IMR-90 (cell line): ENCODE measurements at places on chromosomes 5 and 9. TPM values are rescaled to one million over a fixed set of nuclear protein-coding genes. Genes with fewer than 3 reads are reported as not detected.
A peak's percentile ranks its signal among the peaks of the same experiment; 100 is the strongest.

Gene IL33
- not detected in 2 replicates for total RNA-seq

Gene ANXA2R
- total RNA-seq: 1.3 and 1.4 TPM in 2 replicates

Gene TYRP1
- 0.83 and 0.90 TPM in 2 replicates for total RNA-seq

Gene SPINK13
- total RNA-seq: not detected in 2 replicates

Gene SLC25A25
- total RNA-seq: 17.9 and 20.3 TPM in 2 replicates

Gene PLCXD3
- total RNA-seq: under 0.01 TPM in 2 replicates

Gene MEF2C
- 6.8 and 9.4 TPM in 2 replicates for total RNA-seq

Gene CHSY3
- total RNA-seq: 1.3 and 1.4 TPM in 2 replicates

Gene NR4A3
- total RNA-seq: 0.54 and 1.9 TPM in 2 replicates

Gene PKD2L2
- total RNA-seq: not detected in 2 replicates

Gene KCNIP1
- total RNA-seq: not detected in 2 replicates

Gene SAXO1
- under 0.01 TPM in 1 of 2 replicates, not detected in the other for total RNA-seq

Gene CCDC112
- total RNA-seq: 2.0 and 5.0 TPM in 2 replicates

GRCh38 chr9:123265833-123266232, 2.6 kb downstream of the STRBP start:
- no peaks in the 10 kb centered on the region for H3K36me3 ChIP-seq
- H3K27ac ChIP-seq: no peak overlapping the region
- H3K4me3 ChIP-seq: no peak overlapping the region
- DNase-seq: no peak
- H3K4me1 ChIP-seq: peaks cover 4% of the 10 kb centered on the region; the same call in 1 of the 2 replicates

- DNase-seq: peak; percentile 46
- H3K4me1 ChIP-seq: peaks cover 8% of the 10 kb centered on the region; the same call in 1 of the 2 replicates
- no peak overlapping the region for H3K4me3 ChIP-seq
- no peaks in the 10 kb centered on the region for H3K36me3 ChIP-seq
- no peak overlapping the region for H3K27ac ChIP-seq
Measured at GRCh38 chr9:129245276-129245675, 67.2 kb upstream of the IER5L start.

GRCh38 chr9:128689820-128690683, 1.0 kb downstream of the SET start:
- peak overlapping the region; percentile 82 for H3K27ac ChIP-seq
- DNase-seq: peak; percentile 37
- H3K4me1 ChIP-seq: peaks cover 10% of the 10 kb centered on the region

DNA sequence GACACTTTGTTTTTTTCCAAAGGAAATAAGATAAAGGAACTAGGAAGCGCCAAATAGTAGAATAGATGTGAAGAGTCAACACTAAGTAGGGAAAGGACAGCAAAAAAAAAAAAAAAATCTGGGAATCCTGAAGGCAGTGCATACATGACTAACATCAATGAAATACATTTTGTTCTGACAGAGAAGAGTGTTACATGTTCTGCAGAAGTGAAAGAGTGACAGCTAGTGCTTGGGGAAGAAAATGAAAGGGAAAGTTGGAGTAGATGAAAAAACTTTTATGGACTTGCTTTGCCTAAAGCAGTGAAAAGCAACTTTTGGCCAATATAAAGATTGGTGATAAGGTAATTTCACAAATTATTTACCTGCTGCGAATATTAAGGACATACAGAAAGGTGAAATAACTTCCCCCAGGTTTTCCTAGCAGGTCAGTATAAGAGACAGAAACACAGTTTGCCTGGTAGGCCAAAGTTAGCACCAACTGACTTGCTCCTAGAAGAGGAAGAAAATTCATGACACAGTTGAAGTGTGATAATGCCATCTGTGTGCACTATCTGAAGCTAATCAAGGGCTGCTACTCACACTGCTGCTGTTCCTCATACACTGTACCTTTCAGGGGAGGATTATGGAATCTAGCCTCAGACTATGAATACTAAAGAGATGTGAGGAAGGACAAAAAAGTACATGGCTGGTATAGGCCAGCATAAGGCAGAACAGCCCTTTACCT, 38.6 kb downstream of the RANBP6 start:
- peaks cover 9% of the 10 kb centered on the region; the same call in 1 of the 2 replicates for H3K36me3 ChIP-seq
- DNase-seq: peak; percentile 4
- H3K4me1 ChIP-seq: peaks cover 4% of the 10 kb centered on the region
- no peaks in the 10 kb centered on the region for H3K27me3 ChIP-seq
- no peak overlapping the region for H3K4me3 ChIP-seq

DNA sequence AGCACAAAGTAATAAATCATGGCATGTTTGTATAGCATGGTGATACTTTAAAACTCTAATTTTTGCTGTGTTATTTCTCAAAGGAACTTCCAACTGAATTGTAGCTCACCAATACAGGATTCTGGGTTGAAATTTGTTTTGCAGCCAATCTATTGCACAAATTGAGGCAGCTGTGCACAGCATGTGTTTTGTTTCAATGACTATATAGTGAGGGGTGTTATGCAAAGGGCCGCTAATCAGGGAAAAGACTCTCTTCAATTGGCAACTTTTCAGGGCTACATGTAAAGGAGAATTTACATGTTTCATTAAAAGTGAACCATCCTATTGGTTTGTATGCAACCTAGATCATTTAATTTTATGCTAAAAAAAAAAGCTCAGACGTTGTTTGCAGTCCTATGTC, 44.6 kb downstream of the PLPPR1 start:
- DNase-seq: no peak
- H3K27me3 ChIP-seq: no peaks in the 10 kb centered on the region
- no peaks in the 10 kb centered on the region for H3K36me3 ChIP-seq
- no peaks in the 10 kb centered on the region for H3K4me1 ChIP-seq

DNA sequence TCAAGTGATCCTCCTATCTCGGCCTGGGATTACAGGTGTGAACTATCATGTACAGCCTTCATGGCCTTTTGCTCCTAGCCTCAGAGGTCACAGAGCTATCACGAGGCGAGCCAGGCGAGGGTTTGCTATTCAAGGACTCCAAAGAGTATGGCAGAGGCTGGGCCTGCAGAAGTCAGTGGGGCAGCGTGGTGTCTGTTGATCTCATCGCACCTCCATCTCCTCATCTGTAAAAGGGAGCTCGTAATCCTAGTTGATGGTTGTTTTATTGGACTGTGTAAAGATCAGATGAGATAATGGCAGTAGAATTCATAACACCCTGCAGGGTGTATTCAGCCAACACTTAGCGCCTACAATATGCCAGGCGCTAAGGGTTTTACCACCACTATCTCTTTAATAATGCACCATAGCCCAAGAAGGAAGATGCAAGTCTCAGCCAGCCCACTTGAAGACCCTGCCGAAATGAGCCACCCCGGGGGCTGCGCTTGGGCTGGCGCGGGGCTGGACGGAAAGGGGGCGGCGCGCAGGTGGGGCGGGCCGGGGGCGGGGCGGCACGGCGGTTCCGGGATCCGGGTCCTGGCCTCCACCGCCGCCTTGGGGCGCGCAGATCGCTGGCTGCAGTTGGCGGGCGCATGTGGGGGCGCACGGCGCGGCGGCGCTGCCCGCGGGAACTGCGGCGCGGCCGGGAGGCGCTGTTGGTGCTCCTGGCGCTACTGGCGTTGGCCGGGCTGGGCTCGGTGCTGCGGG, at the start of gene GALNT12:
GALNT12 (plus strand) TSS at position 601 of the 744 bp plus-strand sequence; CDS start at position 630, 29 bp downstream.
- H3K4me3 ChIP-seq: peak within 1 kb of the TSS; percentile 70
- DNase-seq: no peak
- H3K4me1 ChIP-seq: peaks cover 23% of the 10 kb centered on the region
- no peaks in the 10 kb centered on the region for H3K36me3 ChIP-seq
- H3K27me3 ChIP-seq: peaks cover 13% of the 10 kb centered on the region
- no peak within 1 kb of the TSS for H3K27ac ChIP-seq

GRCh38 chr5:170416526-170416925, 27.4 kb upstream of the KCNMB1 start:
- H3K27me3 ChIP-seq: no peaks in the 10 kb centered on the region
- H3K4me1 ChIP-seq: no peaks in the 10 kb centered on the region
- DNase-seq: no peak

DNA sequence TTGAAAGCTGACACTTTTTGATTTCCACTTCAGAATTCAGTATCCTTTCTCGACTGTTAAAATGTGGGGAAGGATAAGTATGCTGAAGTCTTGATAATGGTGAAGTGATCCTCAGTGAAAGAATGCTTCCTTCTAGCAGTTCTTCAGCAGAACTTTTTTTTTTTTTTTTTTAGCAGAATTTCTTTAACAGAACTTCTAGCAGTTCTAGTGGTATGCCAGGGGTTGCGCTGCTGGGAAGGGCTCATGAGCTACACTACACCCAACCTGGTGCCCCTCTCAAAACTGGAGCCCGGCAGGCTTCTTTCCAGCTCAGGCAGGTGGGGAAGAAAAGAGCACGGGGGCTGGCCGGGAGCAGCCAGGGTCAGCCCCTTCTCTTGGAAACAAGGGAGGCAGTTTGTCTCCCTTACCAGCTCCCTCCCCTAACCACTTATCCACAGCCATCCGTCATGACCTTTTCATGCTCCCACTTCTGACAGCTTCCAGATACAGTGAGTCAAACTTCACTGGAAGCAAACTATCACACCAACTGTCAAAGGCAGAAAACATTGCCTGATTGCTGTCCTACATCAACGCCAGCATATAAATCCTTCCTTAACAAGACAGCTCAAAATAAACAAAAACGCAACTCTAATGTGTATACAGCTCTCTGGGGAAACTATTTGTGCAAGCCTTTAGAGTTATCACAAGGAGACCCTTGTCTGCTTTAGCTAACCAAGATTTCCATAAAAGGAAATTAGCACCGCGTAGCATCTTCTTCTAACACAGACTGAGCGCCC, 211.5 kb downstream of the GAPVD1 start:
- H3K36me3 ChIP-seq: peaks cover 2% of the 10 kb centered on the region; the same call in 1 of the 2 replicates
- peak overlapping the region; percentile 65 for H3K27ac ChIP-seq
- peaks cover 21% of the 10 kb centered on the region for H3K4me1 ChIP-seq
- DNase-seq: peak; percentile 73
- no peak overlapping the region for H3K4me3 ChIP-seq
- H3K27me3 ChIP-seq: no peaks in the 10 kb centered on the region

GRCh38 chr5:174101195-174101730, 55.8 kb downstream of the NSG2 start:
- no peak overlapping the region for H3K4me3 ChIP-seq
- H3K27ac ChIP-seq: no peak overlapping the region
- no peaks in the 10 kb centered on the region for H3K27me3 ChIP-seq
- H3K4me1 ChIP-seq: no peaks in the 10 kb centered on the region
- no peak for DNase-seq
- H3K36me3 ChIP-seq: no peaks in the 10 kb centered on the region

GRCh38 chr5:146345578-146346366, 7.1 kb downstream of the POU4F3 start:
- H3K4me1 ChIP-seq: no peaks in the 10 kb centered on the region
- H3K36me3 ChIP-seq: no peaks in the 10 kb centered on the region
- H3K27me3 ChIP-seq: peaks cover 59% of the 10 kb centered on the region

- no peaks in the 10 kb centered on the region for H3K36me3 ChIP-seq
- no peaks in the 10 kb centered on the region for H3K4me1 ChIP-seq
- H3K4me3 ChIP-seq: no peak overlapping the region
- no peak overlapping the region for H3K27ac ChIP-seq
- H3K27me3 ChIP-seq: no peaks in the 10 kb centered on the region; the same call in 1 of the 2 replicates
- DNase-seq: peak; percentile 42
Measured at GRCh38 chr5:108481355-108481931, 99.5 kb upstream of the FBXL17 start.

GRCh38 chr5:181053488-181054121, 13.5 kb downstream of the BTNL9 start:
- peaks cover 47% of the 10 kb centered on the region for H3K27me3 ChIP-seq
- no peak for DNase-seq
- no peak overlapping the region; the same call in 1 of the 2 replicates for H3K4me3 ChIP-seq

DNA sequence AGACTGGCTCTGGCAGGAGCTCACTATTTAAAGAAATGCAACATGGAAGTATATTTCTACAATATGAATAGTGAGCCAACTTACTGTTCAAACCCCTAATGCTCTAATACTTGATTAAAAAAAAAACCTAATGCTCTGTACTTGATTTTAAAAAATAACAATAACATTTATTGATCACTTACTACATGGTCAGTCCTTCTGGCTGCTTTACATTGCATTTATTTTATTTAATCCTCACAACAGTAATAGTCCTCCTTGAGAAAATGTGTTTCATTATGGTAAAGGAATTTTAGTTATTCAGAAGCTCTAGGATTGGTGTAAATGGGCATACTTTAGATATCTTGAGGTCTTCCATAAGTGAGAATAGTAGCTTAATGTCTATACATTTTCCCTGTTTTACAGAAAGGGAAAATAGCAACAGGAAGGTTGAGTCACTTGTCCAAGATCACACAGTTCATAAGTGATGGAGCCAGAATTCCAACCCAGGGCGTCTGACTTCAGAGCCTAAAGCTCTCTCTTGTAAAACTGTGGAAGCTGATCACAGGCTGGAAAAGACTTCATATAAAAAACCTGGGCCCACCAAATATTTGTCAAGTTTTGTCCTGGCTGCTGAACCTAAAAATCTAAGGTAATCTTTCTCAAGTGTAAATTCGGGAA, 1.0 kb downstream of the STARD4 start:
- H3K27ac ChIP-seq: no peak overlapping the region
- H3K4me3 ChIP-seq: peak overlapping the region; percentile 74
- H3K27me3 ChIP-seq: no peaks in the 10 kb centered on the region
- H3K4me1 ChIP-seq: no peaks in the 10 kb centered on the region

GRCh38 chr5:26553079-26553478, 485.3 kb downstream of the CDH9 start:
- H3K27me3 ChIP-seq: no peaks in the 10 kb centered on the region
- no peak for DNase-seq
- no peak overlapping the region for H3K4me3 ChIP-seq
- no peaks in the 10 kb centered on the region for H3K36me3 ChIP-seq
